ENCODE measurements at places on chromosomes 7 and 10.

GRCh38 chr10:129244757-129245156 is 222.3 kb upstream of the MGMT start:
- no peak for DNase-seq

DNA sequence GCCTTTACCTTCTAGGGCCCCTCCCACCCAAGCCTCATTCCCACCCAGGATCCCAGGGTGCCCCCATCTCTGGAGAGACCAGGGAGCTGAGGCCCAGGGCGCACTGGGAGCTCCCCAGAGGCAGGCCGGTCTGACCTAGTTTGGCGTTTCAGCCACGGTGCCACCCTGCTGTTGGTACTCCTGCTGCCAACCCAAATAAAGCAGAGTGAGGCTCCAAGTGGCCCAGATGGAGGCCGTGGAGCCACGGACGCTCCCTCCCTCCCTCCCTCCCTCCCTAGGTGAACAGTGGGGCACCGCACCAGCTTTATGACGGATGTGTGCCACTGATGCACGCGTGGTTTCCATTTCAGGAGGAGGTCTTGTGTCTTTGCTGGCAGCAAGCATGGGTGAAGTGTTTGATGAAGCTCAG is 1.8 kb downstream of the INPP5A start:
- DNase-seq = no peak

GRCh38 chr10:21953585-21954057 is 49.9 kb downstream of the DNAJC1 start:
- no peak for DNase-seq

- no peak for DNase-seq
Observed at GRCh38 chr7:45717537-45718235, 143.5 kb downstream of the ADCY1 start.

GRCh38 chr10:95133997-95134396 is 60.0 kb upstream of the ACSM6 start:
- peak; percentile 2 for DNase-seq

DNA sequence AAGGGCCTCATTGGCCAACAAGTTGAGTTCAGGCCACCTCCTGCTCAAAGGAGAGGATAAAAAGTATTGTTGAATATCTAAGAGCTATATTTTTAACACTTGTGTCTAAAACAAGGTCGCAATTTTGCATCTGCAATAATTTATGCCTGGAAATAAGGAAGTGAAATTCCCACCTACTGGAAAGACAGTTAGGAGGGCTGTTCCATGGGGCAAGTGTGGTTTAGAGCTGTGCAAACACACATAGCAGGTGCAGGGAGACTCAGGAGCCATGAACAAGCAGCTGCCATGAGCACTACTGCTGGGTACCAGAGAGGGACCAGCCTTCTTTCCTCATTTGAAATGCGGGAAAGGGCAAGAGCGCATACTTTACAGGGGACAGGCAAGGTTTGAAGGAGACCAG is 35.5 kb upstream of the IKZF1 start:
- DNase-seq = no peak

GRCh38 chr10:122264931-122265330 is 6.2 kb upstream of the BTBD16 start:
- no peak for DNase-seq

- DNase-seq = no peak
Observed at GRCh38 chr7:102834999-102835398, 77.8 kb upstream of the LRRC17 start.

- DNase-seq = no peak
Observed at GRCh38 chr10:52542906-52543305, 228.8 kb downstream of the DKK1 start.

DNA sequence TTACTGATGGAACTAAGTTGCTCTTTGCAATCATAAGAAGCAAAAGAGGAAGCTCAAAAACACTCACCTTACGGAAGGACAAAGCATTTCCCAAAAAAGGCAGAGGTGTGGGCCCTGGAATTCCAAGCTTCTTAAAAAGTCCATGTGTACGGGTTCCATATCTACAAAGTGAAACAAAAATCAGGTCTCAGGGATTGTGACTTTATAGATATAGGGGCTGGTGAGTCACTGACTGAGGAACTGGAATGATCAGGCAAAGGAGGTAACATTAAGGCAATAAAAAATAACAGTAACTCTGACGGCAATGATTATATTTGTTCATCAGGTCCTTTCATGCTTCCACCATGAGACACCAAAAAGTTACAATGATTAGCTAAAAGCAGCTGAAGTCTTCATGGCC is 4.0 kb downstream of the CYP3A7 start:
- DNase-seq = no peak

DNA sequence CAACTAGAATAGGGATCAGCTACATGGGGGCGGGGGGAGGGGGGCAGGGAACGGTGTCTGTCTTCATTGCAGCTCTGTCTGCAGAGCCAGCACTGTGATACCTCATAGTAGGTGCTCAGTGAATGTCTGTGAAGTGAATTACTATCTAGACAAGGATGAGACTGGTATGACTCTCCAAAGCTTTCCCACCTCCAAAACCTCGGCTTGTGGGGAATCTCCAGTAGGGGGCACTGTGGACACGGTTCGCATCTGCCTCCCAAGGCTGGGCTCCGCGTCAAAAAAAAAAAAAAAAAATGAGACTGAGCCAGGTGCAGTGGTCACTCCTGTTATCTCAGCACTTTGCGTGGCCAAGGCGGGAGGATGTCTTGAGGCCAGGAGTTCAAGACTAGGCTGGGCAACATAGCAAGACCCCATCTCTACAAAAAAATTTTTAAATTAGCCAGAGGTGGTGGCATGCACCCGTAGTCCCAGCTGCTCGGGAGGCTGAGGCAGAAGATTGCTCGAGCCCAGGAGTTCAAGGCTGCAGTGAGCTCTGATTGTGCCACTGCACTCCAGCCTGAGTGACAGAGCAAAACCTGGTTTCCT is 9.6 kb downstream of the TRIM56 start:
- DNase-seq = no peak

DNA sequence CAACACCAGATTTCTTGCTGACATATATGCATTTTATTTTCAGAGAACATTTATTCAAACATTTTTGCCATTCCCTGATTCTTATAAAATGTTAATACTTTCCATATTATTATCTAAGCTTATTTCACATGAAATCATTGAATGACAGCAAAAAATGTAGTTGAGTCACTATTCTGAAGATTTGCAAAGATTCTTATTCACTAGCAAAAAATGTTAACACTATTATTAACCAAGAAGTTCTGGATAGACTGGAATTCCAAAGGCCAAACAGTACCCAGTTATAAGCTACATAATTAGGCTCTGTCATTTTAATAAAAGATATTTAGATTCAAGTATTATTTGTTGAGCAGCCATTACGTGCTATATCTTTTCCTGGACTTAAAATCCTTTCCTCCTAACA is 4.3 kb downstream of the GSTO2 start:
- DNase-seq = no peak

DNA sequence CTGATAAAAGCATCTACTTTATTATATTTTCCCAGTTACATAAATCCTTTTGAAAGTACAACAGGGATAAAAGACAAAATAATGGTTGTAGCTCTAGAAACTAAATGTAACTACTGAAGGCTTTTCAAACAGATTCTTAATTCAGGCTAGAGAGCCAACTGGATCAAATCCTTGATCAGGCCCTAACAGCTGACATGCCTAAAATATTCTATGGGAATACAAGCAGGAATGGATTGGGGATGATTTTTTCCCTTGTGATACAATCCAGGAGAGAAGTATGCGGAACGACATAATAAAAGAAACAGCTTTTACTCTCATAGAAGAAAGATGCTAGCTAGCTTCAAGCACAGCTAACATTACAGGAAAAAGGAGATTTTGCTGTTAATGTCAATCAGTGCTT is 49.0 kb downstream of the NT5C2 start:
- no peak for DNase-seq

GRCh38 chr10:98446151-98446660 is 529 bp downstream of the HPS1 start:
- DNase-seq = no peak

- DNase-seq = peak; percentile 61
Observed at GRCh38 chr7:100691676-100692577, 2.1 kb downstream of the GIGYF1 start.

- no peak for DNase-seq
Observed at GRCh38 chr10:122504610-122504950, 43.2 kb downstream of the HTRA1 start.

DNA sequence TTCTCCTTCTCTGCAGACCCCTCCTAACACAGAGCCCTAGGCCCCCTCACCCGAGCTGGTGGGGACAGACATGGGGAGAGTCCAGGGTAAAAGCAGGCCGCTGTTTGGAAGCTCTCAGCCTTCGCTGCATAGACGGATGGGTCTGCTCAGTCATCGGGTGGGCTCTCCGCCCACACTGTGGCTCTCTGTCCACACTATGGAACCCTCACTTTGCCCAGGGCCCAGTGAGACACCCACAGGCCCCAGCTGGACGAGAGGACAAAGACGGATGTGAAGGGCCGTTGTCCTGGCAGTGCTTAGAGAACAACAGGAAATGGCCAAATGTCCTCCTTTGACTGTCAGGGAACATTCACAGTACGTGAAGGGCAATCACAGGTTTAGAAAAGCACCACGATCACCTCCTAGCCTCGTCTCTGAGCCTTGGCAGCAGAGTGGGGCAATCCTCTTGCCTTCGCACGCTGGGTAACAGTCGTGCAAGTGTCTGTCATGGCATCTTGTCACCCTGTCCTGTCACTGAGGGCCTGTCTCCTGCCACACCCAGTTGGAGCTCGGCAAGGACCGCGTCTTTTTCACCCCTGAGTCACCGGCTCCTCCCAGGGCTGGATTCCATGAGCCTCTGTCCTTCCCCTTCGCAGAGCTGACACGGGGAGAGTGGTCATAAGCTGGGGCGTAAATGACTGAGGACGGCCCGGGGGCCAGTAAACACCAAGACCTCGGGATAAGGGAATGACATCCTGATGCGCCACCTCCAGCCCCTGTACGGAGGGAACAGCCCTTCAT is 80.6 kb downstream of the PRKAG2 start:
- no peak for DNase-seq

GRCh38 chr10:519716-520401 is 169.6 kb downstream of the DIP2C start:
- DNase-seq = no peak

DNA sequence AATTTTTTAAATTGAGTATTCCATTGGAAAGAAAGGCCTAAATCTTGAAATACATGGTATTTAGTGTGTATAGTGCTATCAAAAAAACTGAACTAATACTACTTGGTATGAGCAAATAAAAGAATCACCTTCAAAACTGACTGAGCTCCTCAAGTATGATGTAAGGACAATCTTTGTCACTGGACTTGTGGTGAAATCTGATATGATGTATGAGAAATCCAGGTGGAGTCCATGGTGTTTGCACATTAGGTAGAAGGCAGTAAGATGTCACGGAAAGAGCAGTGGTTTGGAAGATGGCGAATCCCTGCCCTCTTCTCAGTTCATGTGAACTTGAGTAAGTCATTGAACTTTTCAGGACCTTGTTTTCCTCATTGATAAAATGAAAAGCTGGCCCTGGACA is 62.1 kb upstream of the COL1A2 start:
- no peak for DNase-seq

- DNase-seq = no peak
Observed at GRCh38 chr10:10821926-10822325, 195.7 kb upstream of the CELF2 start.

GRCh38 chr7:20111821-20112542 is 105.2 kb downstream of the MACC1 start:
- no peak for DNase-seq

GRCh38 chr10:16612115-16612980 is 90.7 kb upstream of the C1QL3 start:
- no peak for DNase-seq

DNA sequence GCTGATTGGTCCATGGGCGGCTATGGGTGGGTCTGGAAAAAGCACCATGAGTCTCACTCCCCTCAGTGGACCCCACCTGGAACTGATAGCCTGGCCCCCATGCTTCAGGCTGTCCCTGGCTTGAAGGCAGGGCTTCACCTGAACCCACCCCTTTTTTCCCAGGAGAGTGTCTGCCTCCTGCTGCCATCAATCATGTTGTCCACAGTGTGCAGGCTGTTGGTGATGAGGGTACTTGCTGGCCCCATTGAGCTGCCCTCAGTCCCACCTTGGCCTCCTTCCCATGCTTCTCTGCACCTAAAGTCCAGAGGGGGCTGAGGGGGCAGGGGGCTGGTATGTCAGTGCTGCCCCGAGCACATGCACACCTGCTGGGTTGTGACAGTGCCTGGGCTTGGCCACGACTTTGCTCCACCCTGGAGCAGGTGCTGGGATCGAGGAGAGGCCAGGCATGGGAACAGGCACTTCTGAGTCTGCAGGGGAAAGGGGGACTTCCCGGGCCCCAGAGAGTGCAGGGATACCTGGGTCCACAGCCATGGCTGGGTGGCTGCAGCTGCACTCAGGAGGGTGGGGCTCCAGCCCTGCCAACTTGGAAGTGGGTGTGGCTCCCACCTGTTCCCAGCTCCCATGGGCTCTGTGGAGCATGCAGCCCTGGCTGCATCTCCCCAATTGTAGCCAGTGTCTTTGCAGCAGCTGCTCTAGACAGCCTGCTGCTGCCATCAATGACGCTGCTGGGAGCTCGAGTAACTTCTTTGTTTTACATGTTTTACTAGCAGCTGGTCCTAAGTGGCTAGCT is 56.9 kb downstream of the ADK start:
- DNase-seq = no peak

DNA sequence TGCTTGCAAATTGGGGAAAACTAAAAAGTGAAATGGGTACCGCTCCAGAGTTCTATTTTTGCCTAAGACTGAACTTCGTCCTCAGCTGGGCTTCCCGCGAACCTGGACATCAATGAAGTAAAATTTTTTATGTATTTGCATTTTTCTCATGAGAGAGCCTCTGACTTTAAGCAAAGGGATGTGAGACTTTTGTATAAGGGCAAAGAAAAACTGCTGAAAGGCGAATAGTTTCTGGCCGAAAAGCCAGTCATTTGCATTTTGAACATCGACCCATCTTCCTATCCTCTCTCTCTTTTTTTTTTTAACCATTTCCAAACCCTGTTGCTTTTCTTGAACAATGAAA is 573 bp downstream of the PMPCB start:
- no peak for DNase-seq

DNA sequence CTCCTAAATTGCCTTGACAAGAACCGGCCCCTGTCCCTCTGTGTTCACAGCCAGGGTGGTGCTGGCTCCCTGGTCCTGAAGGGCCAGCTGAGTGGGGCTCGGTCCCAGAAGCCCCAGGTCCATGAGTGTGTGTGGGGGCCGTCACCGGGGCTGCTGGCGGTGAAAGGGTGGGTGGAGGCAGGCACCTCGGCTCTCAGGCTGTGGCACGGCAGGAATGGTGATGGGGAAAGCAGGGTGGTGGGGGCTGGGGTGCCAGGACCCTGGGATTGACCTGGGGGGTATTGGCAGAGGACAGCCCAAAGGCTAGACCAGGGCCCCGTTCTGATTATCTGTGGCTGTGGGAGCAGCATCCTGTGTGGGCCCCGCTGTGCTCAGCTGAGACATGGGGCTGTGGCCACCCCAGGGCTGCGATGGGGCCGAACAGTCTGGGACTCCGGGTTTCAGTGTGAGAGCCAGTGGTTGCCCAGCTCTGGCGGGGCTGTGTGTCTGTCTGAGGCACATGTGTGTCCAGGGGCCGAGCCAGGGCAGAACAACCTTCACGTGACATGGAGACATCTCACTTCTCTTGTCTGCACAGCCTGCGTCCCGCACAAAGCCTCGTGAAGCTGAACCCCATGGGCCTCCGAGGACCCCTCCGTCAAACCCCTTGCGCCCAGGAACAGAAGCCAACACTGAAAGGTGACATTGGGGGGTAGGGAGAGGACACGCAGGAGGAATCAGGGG is 144.2 kb downstream of the ELFN1 start:
- no peak for DNase-seq

Measured in NCI-H524 (cell line).